ENCODE measurements at places on chromosomes 12 and 14. TPM values are rescaled to one million over a fixed set of nuclear protein-coding genes. Genes with fewer than 3 reads are reported as not detected.

RTL1 gene
- total RNA-seq = not detected

- DNase-seq = no peak
Observed at GRCh38 chr12:57190037-57190436, 26.6 kb upstream of the NXPH4 start.

DNA sequence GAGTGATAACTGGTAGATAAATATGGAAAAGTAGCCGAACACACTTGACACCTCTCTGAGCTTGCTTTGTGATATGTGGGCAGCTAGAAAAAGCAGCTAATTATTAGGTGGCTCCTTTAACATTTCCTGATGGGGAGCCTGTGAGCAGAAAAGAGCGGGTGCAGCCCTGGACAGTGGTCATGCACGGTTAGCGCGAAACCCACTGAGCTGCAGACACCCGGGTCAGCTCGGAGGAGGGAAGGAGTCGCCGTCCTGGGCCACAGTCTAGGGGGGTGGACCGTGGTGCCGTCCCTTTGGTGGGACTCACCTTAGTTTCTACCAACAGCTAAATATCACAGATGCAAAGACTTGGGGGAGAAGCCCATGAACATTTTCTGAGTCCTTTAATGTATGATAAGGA is 6.6 kb downstream of the COA8 start:
- no peak for DNase-seq

DNA sequence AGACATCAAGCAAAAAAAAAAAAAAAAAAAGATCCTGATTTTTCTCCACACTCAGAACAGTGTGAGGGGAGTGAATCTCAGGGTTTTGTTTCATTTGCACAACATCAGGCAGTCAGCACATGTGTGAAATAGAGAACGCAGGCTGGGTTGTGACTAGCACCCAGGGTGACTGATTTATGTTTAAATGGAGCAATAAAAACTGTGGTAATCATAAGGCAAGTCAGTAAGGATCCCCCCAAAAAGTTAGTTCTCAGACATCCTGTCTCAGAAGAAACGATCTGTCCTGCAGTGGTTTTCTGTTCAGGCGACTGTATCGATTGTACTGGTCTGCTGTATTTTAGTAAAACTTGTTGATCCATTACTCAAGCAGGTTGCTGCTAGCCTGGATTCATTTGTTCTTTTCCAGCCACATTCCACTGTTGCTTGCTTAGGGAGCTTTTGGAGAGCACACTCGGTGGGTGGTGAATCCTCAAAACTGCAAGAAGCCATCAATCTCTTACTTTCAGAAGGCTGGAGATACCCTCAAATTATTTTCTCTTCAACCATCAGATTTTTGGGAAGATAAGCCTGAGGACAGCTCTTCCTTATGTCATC is 107.1 kb downstream of the DACT1 start:
- DNase-seq = no peak

DNA sequence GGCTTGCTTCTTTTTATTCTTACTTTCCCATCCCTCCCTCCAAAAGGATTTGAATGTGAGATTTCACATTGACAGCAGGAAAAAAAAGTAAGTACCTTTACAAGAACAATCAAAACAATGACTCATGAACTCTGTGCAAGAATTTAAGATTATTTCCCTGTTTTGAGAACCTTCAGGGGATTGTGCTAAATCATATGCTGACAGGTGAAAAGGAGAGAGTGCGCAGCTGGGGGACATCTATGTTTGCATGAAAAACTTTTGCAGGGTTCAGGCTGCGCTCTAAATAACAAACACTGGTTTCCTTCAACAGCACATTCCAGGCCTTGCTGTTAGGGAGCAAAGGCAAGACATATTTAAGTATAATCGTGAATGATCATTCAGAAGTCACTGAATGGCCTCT is 27.3 kb downstream of the RERG start:
- peak; percentile 93 for DNase-seq

GRCh38 chr14:104803912-104804410 is 3.1 kb downstream of the ZBTB42 start:
- no peak for DNase-seq

KRT82 gene
- total RNA-seq = not detected

GRCh38 chr12:25025951-25026490 is 77.1 kb upstream of the BCAT1 start:
- no peak for DNase-seq

DNA sequence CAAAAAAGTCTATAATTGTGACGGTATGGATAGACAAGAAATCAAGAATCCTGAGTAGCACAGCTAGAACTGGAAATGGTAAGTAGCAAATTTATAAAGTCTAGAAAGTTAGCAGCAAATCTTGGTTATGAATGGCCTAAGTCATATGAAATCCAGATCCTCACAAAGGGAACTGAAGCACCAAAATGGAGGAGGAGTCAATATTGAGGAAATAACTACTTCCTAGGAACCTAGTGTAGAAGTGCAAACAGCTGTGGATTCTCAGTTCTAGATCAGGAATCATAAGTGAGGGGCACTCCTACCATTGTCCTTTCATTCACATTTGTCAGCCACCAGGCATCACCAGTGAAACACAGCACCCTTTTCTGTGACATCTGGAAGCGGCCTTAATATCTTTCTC is 202.2 kb upstream of the DCN start:
- no peak for DNase-seq

DNA sequence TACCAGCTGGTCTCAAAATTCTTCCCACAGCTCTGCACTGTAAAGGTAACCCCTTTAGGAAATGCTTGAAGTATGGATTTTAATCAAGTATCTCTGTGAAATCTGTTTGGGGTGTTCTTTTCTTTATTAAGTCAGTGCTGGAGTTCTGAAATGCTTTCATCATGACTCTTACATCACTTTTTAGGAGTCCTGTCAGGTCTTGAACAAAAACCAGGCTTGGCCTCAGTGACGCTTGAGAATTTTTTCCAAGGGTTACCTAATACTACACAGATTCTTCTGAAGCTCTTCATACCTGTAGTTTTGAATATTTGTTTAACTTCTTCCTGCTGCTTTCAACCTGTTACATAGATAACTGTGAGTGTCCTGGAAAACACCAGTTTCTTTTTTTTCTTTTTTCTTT is 47.0 kb upstream of the KCNH3 start:
- no peak for DNase-seq

- peak; percentile 47 for DNase-seq
Observed at GRCh38 chr12:13211859-13212664, 15.5 kb downstream of the EMP1 start.

DNA sequence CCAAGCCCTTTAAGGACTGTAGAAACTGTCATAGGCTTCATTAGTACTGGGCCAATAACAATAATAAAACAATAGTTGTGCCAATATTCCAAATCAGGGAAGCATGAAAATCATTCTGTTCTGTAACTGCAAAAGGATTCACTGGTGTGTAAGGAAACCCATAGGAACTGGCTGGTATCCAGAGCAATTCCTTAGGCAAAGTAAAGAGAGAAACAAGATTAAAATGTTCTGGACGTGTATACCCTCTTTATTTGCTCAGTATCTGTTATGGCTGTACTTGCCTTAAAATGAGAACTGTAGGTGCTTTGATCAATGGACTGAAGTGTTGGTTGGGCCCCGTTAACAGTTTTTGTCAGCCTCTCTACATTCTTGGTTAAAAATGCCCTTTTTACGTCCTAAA is 72.4 kb upstream of the STAC3 start:
- DNase-seq = no peak

CCDC175 gene
- total RNA-seq = not detected

GRCh38 chr14:31230573-31230958 is 23.0 kb upstream of the HECTD1 start:
- DNase-seq = no peak

DNA sequence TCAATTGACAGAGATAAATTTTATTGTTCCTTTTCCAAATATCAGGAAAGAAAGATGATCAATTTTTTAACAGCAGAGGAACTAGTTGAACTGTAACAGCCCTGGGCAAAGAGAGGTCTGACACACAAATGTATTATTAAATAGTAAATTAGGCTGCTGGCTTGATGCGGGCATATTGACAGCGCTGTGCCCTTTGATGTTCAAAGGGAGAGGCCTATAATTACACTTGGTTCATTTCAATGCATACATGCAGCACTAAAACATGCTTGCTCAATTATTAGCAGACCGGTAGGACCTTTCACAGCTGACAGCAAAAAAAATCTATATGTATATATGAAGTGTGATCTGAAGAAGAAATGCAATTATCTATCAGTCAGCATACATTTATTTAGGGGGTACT is 219.8 kb downstream of the SLC2A13 start:
- DNase-seq = no peak

TAS2R43 gene
- not detected for total RNA-seq

TTC5 gene
- 26.4 TPM for total RNA-seq

DNA sequence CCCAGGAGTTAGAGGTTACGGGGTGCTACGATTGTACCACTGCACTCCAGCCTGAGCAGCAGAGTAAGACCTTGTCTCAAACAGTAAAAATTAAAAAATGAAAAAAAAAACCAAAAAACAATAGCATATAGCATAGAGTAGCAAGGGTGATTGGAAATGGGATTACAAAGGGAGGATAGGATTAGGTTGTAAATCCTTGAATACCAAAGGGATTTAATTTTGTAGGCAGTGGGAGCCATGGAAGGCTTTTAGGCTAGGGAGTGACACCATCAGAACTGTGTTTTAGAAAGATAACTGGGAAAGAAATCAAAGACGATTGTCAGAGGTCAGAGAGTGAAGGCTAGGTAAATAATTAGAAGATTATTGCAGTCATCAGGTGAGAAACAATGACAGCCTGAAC is 2.8 kb upstream of the SGPP1 start:
- DNase-seq = no peak

DNA sequence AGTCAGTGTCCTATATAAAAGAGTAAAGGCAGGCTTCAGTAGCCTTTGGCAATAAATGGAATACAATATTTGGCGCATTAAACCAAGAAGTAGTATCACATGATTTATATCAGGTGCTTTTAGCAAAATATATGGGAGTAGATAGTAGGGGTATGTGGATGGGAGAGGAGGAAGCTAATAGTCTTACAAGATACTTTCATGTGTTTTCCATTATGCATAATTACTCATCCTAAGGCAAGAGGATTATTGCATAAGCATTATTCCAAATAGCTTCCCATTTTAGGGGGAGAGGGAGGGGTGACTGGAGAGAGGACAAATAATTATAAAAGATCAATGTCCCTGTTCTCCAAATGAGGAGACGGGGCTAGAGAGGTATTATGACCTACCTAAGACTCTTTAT is 104.3 kb downstream of the DUSP6 start:
- DNase-seq = no peak

GALNT6 gene
- 93.3 TPM for total RNA-seq

SPX gene
- 14.4 TPM for total RNA-seq

DNA sequence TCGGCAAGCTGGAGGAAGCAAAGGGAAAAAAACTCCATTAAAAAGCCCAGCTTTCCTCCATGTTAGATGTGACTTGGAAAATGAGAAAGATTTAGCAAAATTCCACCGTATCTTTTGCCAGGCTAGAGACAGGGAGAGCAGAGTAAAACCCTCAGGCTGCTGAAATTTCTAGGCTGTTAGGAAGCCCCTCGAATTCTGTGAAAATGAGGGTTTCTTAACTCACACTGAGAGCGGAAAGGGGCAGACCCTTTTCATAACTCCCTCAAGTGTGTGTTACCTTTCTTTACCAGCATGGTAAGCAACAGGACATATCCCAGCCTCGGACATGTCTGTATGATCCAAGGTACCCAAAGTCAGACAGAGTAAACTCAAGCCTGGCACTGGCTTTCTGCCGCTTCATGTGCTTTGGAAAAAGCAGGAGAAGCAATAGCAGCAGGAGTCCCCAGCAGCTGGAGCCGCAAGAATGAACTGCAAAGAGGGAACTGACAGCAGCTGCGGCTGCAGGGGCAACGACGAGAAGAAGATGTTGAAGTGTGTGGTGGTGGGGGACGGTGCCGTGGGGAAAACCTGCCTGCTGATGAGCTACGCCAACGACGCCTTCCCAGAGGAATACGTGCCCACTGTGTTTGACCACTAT is at the start of gene RHOJ:
Gene RHOJ, plus strand, starts transcription at position 37 of the 637 bp plus-strand sequence. Its CDS starts 427 bp downstream, at position 464.
- no peak for DNase-seq

- DNase-seq = peak; percentile 38
Observed at GRCh38 chr12:99810718-99811593, 163.4 kb downstream of the GARIN6 start.

GRCh38 chr14:54771411-54772027 is 131.1 kb downstream of the GCH1 start:
- no peak for DNase-seq

GRCh38 chr12:91892081-91892855 is 253.4 kb downstream of the BTG1 start:
- no peak for DNase-seq

DNA sequence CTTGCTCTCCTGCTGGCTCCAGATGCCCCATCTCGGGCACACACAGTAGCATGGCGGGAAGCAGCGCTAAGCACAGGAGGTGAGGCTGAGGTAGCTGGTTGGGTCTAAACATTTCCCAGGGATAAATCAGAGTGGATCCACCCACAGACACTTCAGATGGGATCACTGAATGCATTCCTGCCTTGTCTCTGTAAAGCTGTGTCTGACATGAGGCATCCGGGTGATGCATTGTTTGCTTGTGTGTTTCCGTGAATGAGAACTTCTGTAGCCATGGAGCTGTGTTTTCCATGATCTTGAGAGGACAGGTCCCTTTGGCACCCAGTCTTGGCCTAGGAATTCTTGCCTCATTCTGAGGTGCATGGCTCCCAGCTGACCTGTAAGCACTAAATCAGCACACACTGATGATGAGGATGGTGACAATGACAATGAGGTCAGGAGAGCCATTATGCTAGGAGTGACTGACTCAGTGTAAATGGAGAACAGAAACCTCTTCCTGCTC is 6.7 kb upstream of the KRT75 start:
- DNase-seq = peak; percentile 78

GRCh38 chr14:99231161-99231849 is 40.7 kb downstream of the BCL11B start:
- DNase-seq = no peak

- DNase-seq = no peak
Observed at GRCh38 chr14:20712904-20713303, 24.3 kb downstream of the ANG start.

- DNase-seq = no peak
Observed at GRCh38 chr14:34243001-34243400, 219.0 kb downstream of the SPTSSA start.

ASIC1 gene
- total RNA-seq = not detected

- no peak for DNase-seq
Observed at GRCh38 chr12:102321305-102322082, 123.9 kb upstream of the PMCH start.

- DNase-seq = peak; percentile 95
Observed at GRCh38 chr14:96104469-96105057, 65.4 kb downstream of the C14orf132 start.

- no peak for DNase-seq
Observed at GRCh38 chr14:89179891-89180404, 237.1 kb downstream of the FOXN3 start.

MUCL1 gene
- total RNA-seq = not detected

DNA sequence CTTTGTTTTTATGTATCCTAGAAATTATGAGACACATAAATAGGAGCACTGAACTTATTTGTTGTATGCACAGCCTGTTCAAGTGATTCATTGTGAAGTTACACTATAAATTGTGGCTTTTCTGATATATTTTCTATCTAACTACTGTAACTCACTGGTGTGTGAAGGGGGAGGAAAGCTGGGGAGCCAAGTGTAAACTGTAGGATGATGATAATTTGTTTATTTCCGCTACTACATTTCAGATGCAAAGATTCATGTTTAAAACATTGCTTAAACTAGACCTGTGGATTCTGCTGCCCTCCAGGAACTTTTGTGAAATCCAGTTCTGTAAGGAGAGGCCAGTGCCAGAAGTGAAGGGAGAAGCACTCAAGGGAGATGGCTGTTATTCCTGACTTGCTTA is 3.3 kb downstream of the TMTC2 start:
- no peak for DNase-seq

All from renal cortical epithelial cell (primary cell).